Activated CD8-positive, alpha-beta memory T cell treated with anti-CD3 and anti-CD28 coated beads for 36 hours (primary cell): ENCODE measurements at places on chromosomes 2 and 18. TPM values are rescaled to one million over a fixed set of nuclear protein-coding genes. Genes with fewer than 3 reads are reported as not detected.

The SP9 gene
- total RNA-seq = not detected

The ITGAV gene
- total RNA-seq = 8.8 TPM

The LDLRAD4 gene
- total RNA-seq = 38.3 TPM

The EMILIN1 gene
- total RNA-seq = 0.48 TPM

The GLI2 gene
- total RNA-seq = not detected

The SP5 gene
- not detected for total RNA-seq

The CTDSP1 gene
- total RNA-seq = 100 TPM

The TTN gene
- total RNA-seq = 0.61 TPM

The SERPINB13 gene
- not detected for total RNA-seq

The MOCOS gene
- 0.29 TPM for total RNA-seq

The RBMS1 gene
- total RNA-seq = 42.1 TPM

The MGAT5 gene
- total RNA-seq = 52.3 TPM

The ALPI gene
- total RNA-seq = not detected

The TNS1 gene
- 0.61 TPM for total RNA-seq

The IL36G gene
- total RNA-seq = not detected

The ZAP70 gene
- 201 TPM for total RNA-seq

The REG1B gene
- not detected for total RNA-seq

The OTX1 gene
- total RNA-seq = not detected

The NEURL3 gene
- total RNA-seq = 0.13 TPM

The CABYR gene
- total RNA-seq = 0.86 TPM

The BUB1 gene
- total RNA-seq = 65.0 TPM

The WDCP gene
- total RNA-seq = 27.1 TPM

The MAB21L4 gene
- total RNA-seq = not detected

The UBXN4 gene
- 74.6 TPM for total RNA-seq

The SKOR2 gene
- not detected for total RNA-seq
